ENCODE measurements at places on chromosomes 6 and 20.

DNA sequence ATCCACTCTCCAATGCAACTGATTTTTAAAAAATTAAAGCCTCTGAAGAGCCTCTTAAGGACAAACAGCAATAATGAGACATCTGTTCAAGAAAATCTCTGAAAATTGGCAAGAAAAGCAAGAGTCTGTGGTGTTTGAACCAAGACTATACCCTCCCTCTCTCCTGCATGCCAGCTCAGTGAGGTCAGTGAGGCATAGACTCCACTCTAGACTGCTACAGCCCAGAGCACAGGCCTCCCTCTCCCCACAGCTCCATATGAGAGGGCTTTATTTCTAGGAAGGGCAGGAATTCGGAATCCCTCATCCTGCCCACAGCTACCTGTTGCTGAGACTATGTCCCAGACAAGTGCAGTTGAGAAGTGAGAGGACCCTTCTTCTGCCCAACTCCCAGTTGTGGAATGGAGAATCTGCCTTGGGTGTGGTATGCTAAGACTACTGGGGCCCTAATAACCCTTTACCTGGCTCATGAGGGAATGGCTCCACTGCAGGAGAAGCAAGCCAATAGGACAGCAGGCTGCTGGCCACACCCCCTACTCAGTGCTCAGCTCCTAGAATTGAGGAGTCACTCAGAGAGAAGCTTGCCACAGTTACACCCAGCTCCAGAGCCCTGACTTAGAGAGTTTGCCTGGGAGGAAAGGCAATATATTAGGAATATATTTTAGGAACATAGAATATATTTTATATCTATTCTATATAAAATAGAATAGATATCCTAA, 22.7 kb upstream of the HLA-DQA1 start:
- no peak for DNase-seq

GRCh38 chr20:59214073-59214472, 50.5 kb downstream of the ZNF831 start:
- DNase-seq = no peak

DNA sequence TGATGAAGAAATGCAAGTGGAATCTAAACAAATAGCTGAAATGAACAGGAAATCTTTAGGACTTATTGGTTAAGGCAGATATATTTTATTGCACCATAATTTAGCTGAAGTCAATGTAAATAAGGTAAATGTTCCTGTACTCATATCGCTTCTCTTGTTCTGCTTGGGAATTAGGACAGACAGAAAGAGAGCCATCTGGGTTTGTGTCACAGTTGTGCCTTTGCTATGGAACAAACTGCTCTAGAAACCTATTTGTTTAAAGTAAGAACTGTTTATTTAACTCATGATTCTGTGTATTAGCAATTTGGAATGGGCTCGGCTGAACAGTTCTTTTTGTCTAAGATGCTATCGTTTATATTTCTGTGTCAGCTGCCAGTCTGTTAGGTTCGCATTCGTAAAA, 143.8 kb upstream of the KHDRBS2 start:
- DNase-seq = no peak

DNA sequence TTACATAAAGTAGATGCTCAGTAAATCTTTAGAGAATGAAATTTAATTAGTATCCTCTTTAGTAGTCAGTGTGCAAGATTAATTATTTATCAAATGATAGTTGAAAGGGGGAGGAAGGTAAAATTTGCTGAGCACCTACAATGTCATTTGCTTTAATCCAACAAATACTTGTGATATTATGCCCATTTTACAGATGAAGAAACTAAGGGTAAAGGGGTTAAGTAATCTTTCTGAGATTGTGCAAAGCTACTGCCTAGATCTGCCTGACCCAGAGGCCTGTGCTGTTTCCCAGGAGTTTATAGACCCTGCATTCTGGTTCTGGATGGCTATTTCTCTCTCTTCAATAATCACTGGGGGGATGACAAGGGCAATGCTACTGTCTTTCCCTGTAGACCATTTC, 58.3 kb upstream of the BACH2 start:
- DNase-seq = no peak

GRCh38 chr6:167817729-167818128, 9.0 kb upstream of the AFDN start:
- DNase-seq = no peak
